ENCODE measurements at places on chromosomes 5 and 9.

DNA sequence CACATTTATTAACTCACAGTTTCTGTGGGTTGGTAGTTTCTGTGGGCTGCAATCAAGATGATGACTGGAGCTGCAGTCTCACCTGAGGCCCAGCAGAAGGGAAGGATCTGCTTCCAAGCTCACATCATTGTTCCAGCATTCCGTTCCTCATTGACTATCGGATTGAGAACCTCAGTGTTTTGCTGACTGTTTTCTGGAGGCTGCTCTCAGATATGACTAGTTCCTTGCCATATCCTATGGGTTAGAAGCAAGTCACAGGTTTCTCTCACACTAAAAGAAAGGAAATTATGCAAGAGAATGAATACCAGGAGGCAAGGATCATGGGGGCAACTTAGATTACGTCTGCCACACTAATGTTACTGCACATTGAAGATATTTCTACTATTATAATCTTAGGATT, 6.3 kb upstream of the ERAP1 start:
- DNase-seq = no peak

DNA sequence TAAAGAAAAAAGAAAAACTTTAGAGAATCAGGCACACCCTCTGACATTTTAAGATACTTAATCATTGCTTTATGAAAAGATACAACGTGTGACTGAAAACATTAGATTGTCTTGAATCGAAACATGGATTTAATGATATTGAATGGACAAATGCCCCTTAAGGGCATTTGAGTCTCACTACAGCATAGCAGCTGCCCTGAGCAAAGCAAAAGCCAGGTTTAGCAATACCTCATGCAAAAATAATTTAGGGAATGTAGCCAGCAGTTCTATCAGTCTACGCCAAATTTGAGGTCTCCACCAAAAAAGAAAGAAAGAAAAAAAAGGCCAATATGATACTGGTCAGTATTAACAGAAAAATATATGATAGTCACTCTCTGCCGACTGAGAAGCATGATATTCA, 56.6 kb upstream of the LMNB1 start:
- no peak for DNase-seq

DNA sequence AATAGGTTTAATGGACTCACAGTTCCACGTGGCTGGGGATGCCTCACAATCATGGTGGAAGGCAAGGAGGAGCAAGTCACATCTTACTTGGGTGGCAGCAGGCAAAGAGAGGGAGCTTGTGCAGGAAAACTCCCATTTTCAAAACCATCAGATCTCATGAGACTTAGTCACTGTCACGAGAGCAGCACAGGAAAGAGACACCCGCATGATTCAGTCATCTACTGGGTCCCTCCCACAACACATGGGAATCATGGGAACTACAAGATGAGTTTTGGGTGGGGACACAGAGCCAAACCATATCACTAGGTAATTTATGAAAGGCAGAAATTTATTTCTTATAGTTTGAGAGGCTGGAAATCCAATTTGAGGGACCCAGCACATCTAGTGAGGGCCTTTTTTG, 40.0 kb downstream of the MTREX start:
- no peak for DNase-seq

- DNase-seq = no peak
Observed at GRCh38 chr5:124001036-124001615, 489.1 kb downstream of the CSNK1G3 start.

GRCh38 chr9:114633438-114634089, 22.5 kb downstream of the TMEM268 start:
- DNase-seq = no peak
